Dermis blood vessel endothelial cell (primary cell): ENCODE measurements at places on chromosomes 1 and 21. TPM values are rescaled to one million over a fixed set of nuclear protein-coding genes. Genes with fewer than 3 reads are reported as not detected.

Gene NR1I3
- not detected in 2 replicates for total RNA-seq

Gene PBXIP1
- total RNA-seq = 110 and 126 TPM in 2 replicates

Gene EXOC8
- 25.4 and 25.6 TPM in 2 replicates for total RNA-seq

Gene GNAT2
- not detected in 2 replicates for total RNA-seq

Gene OLFM3
- total RNA-seq = not detected in 2 replicates

Gene OR10Z1
- total RNA-seq = not detected in 2 replicates

Gene CAMK1G
- total RNA-seq = not detected in 2 replicates

Gene ERICH3
- under 0.01 TPM in 1 of 2 replicates, not detected in the other for total RNA-seq

Gene RNF2
- total RNA-seq = 25.2 and 72.0 TPM in 2 replicates

Gene WDR26
- total RNA-seq = 70.3 and 140 TPM in 2 replicates

Gene HTR6
- not detected in 2 replicates for total RNA-seq

Gene TSPAN2
- 1.3 and 5.3 TPM in 2 replicates for total RNA-seq

Gene KLHDC9
- 0.93 and 1.5 TPM in 2 replicates for total RNA-seq

Gene MTARC1
- 1.9 and 3.9 TPM in 2 replicates for total RNA-seq

Gene RGS4
- 9.2 and 26.5 TPM in 2 replicates for total RNA-seq

Gene CENPF
- 22.3 and 123 TPM in 2 replicates for total RNA-seq

Gene PTGFR
- total RNA-seq = 0.23 and 0.34 TPM in 2 replicates

Gene HMCN1
- 3.6 and 8.3 TPM in 2 replicates for total RNA-seq

Gene RHOU
- total RNA-seq = 17.5 and 26.3 TPM in 2 replicates

Gene ORC1
- 2.9 and 11.2 TPM in 2 replicates for total RNA-seq

Gene ZNF697
- total RNA-seq = 21.1 and 23.1 TPM in 2 replicates

Gene MIXL1
- total RNA-seq = 0.05 TPM in 1 of 2 replicates, not detected in the other

Gene GPR161
- 18.4 and 19.6 TPM in 2 replicates for total RNA-seq

Gene EXTL1
- total RNA-seq = not detected in 2 replicates

Gene TLR5
- 0.14 and 0.34 TPM in 2 replicates for total RNA-seq
